NCI-H526 treated with DMSO at 0.1 percent for 48 hours (cell line): ENCODE measurements at places on chromosomes 5 and 9.
A peak's percentile ranks its signal among the peaks of the same experiment; 100 is the strongest.

DNA sequence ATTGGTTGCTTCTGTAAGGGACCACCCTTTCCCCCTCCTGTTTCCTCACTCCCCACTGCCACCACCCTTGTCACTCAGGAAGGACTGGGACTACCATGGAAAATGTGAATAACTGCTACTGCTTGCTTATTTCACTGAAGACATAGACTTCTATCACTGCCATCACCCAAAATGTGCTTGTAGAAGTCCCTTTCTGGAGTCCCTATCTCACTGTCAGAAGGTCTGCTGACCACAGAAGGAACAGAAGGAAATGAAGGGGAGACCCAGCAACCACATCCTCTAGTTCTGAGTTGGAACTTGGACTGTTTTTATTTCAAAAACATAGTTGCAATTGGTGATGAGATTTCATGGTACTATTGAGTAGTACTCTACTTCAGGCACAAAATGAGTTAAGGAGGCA lies 122.5 kb downstream of the NPR3 start:
- no peak for DNase-seq

DNA sequence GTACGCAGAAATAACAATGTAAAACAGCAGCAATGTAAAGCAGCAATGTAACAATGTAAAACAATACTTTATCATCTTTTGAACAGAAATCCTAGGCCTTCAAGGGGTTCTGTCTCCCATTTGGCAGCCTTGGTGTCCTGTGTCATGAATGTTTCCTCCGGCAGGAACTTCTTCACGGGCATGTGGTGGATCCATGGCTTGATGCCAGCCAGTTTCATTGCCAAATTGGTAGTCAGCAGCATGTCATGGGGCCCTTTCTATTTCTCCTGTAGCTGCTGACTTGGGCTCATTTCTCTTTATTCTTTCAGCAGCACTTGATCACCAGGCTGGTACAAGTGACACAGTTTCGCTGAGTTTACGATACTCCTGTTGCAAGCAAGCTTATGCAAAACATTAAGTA lies 275.3 kb downstream of the HTR1A start:
- no peak for DNase-seq

DNA sequence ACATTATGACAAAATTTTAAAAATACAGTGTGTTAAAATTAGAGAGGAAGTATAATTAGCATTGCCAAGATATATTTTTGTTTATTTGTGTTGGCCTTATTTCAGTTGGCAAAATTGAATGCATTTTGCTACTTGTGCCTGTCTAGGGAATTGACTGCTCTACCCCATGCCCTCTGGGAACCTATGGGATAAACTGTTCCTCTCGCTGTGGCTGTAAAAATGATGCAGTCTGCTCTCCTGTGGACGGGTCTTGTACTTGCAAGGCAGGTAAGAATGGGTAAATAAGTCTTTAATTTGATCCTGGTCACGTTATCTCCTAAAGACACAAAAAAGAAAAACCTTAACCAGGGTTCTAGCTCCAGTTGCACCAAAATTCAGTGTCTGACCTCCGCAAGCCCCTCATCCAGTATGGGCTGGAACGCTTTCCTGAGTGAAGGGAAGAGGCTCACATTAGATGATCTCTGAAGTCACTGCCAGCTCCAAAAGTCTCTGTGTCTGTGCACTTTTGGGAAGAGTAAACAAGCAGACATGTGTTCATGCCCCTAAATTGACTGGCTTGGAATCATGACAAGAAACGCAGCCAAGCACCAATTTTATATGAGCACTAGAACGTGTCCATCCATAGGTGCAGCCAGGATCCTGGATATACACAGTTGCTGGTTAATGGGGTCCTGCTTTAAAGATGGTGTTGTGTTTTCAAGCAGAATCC lies 98.3 kb upstream of the PRRC1 start:
- DNase-seq: no peak

- no peak for DNase-seq
Observed at GRCh38 chr5:35415309-35415708, 185.0 kb upstream of the PRLR start.

GRCh38 chr9:18910435-18910834 lies 122.6 kb downstream of the SAXO1 start:
- no peak for DNase-seq

GRCh38 chr9:128835246-128836210 lies 5.9 kb upstream of the SPOUT1 start:
- DNase-seq: no peak

GRCh38 chr5:157575381-157576020 lies at the start of gene ADAM19:
Gene ADAM19, minus strand, starts transcription at chr5:157575775. Its CDS starts 79 bp downstream, at chr5:157575696.
- DNase-seq: peak; percentile 49

- no peak for DNase-seq
Observed at GRCh38 chr9:4167079-4167671, 132.7 kb downstream of the GLIS3 start.
